ENCODE measurements at places on chromosomes 2 and 18. TPM values are rescaled to one million over a fixed set of nuclear protein-coding genes. Genes with fewer than 3 reads are reported as not detected.

DNA sequence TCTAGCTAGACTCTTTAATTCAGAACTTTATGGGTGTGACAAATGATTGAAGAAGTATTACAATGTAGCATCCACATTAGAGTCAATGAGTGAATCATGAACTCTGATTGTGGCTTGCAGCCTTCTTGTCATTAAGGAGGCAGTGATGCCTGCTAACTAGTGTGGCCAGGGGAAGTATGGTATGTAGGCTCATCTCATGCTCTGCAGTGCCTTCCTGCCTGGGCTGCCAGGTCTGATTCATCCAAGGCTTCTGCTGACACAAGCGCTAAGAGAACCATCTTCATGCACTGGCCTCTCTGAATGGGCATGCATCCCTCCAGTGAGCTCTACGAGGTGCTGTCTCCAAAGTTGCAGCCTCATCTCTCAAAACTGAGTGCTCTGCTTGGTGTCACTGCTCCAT lies 144.3 kb downstream of the MTCL1 start:
- no peak for DNase-seq

DNA sequence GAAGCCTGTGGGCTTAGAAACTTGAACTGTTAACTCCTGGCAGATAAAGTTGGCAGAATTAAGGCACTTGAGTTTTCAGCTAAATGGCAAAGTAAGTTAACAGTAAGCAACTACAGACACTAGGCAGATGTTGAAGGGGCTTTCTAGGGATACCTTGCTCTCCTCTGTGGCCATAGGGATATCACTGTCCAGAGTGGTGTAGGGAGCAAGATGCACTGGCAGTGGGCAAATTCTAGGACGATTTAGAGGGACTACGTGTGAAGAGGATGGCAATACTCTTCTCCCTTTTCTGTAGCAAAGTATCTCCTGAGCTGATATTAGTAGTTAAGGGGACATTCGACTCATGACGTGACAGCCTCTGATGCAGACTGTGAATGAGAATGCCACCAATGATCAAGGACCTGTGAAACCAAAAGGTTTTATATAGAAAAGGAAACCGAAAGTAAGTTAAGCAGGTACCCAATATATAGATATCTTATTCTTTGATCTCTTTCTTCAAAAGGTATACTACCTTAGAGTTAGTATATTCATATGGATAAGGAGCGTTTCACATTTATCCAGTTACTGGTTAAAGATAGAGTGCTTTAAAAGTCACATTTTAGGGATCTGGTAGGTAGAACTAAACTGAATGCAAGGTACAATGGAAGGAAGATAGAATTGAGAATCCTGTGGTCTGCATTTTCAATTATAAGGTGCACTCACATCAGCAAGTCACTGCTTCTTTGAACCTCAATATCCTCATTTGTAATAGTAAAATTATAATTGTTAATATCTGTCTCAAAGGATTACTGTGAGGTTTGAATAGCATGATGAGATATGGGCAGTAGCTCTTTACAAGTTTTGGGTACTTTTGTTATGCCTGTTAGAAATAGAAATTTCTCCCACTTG lies 106.4 kb downstream of the KCNH7 start:
- DNase-seq, result no peak

DNA sequence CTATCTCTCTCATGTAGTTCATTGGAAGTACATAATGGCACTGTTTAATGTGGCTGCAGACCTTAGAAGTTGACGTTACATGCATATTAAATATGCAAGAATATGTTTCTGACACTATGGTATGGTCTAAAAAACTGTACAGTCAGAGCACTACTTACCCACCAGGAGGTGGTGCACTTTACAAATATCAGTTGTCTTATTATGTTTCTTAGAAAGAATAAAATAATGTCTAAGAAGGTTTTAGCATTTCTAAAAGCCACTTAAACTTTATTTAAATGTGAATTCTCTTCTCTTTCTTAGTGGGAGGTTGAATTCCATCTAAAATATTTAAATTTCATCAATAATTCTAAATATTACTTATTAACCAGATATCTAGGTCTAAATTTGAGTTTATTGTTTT lies 4.3 kb downstream of the TMEFF2 start:
- DNase-seq, result peak; percentile 39

The LRP1B gene
- 1.6 TPM for total RNA-seq

The DCDC2C gene
- not detected for total RNA-seq

- DNase-seq, result no peak
Measured at GRCh38 chr2:162028511-162028910, 45.5 kb downstream of the DPP4 start.

The FAHD2A gene
- total RNA-seq, result 26.3 TPM

The ABCB11 gene
- total RNA-seq, result under 0.01 TPM

The CPLX4 gene
- under 0.01 TPM for total RNA-seq

DNA sequence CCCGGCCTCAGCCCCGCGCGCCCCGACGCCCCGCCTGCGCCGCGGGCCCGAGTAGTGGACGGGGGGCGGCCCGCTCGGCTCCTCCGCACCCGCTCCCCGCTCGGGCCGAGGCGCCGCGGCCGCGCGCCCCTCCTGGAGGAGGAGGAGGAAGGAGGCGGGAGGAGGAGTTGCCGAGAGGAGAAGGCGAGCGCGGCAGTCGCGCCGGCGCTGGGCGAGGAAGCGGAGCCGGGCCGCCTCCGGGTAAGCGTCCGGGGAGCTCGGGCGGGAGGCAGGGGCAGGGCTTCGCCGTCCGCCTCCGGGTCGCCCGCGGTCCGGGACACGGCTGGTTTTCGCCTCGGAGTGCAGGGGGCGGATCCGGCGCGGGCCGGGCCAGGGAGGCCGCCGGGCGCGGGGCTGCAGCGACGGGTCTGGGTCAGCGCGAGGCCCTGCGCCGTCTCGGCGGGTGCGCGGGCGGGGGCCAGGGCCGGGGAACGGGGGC lies at the start of gene SOCS6:
Gene SOCS6, plus strand, starts transcription at position 195 of the 478 bp plus-strand sequence. CDS start 35,624 bp downstream, outside the sequence.
- DNase-seq, result peak; percentile 66

The MGAT4A gene
- total RNA-seq, result not detected

The SH3BP4 gene
- total RNA-seq, result 115 TPM

The MYO5B gene
- total RNA-seq, result under 0.01 TPM

The DCTN1 gene
- total RNA-seq, result 153 TPM

GRCh38 chr2:119333360-119333759 lies 33.3 kb downstream of the C2orf76 start:
- peak; percentile 6 for DNase-seq

GRCh38 chr2:11444737-11445136 lies 21.2 kb downstream of the E2F6 start:
- no peak for DNase-seq

The ABCA12 gene
- total RNA-seq, result not detected

GRCh38 chr2:130851624-130852382 lies 15.1 kb downstream of the ARHGEF4 start:
- DNase-seq, result no peak

DNA sequence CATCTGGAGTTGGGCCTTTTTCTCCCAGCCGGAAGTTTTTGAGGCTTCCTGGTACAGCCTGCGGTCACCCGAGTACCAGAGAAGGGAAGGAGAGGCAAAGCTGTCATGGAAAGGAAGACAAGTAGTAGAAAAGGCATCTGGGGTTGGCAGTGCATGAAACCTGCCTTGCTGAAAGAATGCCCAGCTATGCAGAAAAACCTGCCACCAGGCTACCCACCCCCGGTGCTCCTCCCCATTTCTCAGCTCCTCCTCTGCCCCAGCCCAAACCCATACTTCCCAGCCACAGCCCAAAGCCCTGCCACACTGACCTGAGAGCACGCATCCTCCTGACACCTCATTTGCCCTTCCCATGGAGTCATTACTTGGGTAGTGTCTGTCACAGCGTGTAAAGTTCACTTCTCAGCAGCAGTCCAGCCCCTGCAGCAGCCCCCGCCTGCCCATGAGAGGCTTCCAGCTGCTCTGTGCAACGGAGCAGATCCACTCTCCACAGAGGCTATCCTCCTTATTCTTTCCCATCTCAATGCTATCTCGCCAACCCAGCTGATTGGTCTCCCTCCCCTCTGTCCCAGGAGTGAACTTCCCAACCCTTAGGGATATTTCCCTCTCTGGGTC lies 40.4 kb upstream of the MAL start:
- DNase-seq, result no peak

DNA sequence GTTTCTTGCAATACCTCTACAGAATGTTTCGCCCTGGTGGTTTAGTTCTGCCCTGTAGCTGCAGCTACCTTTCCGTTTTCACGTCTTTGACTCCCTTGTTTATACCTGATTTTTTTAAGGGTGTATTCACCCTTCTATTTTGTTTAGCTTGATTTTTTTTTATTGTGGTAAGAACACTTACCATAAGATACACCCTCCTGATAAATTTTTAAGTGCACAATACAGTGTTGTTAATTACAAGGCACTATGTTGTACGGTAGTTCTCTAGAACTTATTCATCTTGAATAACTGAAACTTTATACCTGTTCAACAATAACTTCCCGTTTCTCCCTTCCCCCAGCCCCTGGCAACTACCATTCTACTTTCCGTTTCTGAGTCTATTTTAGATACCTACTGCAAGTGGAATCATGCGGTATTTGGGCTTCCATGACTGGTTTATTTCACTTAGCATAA lies 48.9 kb upstream of the NABP1 start:
- DNase-seq, result no peak
